Activated CD4-positive, alpha-beta T cell treated with anti-CD3 and anti-CD28 coated beads for 24 hours (primary cell): ENCODE measurements at places on chromosomes 1 and 21.

DNA sequence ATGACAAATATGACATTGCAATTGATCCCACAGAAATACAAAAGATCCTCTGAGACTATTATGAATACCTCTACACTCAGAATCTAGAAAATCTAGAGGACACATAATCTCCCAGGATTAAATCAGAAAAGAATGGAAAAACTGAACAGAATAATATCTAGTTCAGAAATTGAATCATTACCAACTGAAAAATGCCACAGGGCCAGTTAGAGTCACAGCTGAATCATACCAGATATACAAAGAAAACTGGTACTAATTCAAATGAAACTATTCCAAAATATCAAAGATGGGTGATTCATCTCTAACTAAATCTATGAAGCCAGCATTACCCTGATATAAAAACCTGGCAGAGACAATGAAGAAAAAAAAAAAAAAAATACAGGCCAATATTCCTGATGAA, 149.3 kb downstream of the BRINP3 start:
- DNase-seq = no peak

GRCh38 chr1:24384251-24385090, 29.1 kb downstream of the STPG1 start:
- DNase-seq = no peak

DNA sequence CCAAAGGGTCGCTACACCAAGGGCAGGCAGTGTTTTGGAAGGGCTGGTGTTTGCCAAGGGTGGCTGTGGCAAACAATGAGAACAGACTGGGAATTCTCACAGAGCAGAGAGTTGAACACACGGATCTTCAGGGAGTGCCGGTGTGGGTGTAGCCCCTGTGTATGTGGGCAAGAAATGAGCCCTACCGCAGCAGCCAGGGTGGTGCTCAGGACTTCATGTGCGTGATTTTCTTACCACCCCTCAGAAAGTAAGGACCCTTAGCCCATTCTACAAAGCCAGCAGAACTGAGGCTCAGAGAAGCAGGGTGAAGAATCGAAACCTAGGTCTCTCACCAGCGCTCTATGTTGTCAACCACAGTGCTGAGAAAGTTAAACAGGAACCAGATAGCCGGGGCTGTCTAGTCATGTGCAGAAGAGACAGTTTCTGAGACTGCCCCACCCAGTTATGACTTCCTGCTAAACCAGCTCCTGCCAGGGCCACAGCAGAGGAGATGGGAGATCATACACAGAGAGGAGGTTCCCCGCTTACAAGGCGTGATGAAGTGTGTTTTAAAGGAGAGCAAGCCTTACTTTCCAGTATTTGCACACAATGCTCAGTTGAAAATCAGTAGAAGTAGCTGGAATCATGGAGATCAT, 21.9 kb upstream of the MORC3 start:
- DNase-seq = no peak

GRCh38 chr1:60896701-60897363, 185.5 kb upstream of the NFIA start:
- DNase-seq = no peak

DNA sequence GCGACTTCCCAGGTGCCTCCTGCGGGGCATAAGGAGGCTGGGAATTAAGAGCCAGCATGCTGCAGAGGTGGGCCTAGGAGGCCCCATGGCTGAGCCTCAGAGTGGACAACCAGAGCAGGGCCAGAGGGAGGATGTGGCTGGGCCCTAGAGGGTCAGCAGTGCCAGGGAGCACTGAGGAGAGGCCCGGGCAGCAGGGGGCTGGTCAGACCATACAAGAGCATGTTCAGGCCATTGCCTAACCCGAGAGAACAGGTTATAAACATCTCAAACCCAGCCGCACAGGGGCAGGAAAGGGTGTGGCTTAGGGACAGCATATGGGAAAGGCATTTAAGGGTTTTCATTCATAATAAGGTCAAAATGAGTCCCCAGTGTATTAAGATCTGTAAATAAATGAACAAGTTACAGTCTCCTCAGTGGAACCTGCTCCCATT, 51.1 kb downstream of the IER5 start:
- no peak for DNase-seq

- DNase-seq = no peak
Measured at GRCh38 chr1:11942280-11942679, 7.8 kb downstream of the PLOD1 start.
